AG10803 (cell line): ENCODE measurements at places on chromosomes 7 and 10.

DNA sequence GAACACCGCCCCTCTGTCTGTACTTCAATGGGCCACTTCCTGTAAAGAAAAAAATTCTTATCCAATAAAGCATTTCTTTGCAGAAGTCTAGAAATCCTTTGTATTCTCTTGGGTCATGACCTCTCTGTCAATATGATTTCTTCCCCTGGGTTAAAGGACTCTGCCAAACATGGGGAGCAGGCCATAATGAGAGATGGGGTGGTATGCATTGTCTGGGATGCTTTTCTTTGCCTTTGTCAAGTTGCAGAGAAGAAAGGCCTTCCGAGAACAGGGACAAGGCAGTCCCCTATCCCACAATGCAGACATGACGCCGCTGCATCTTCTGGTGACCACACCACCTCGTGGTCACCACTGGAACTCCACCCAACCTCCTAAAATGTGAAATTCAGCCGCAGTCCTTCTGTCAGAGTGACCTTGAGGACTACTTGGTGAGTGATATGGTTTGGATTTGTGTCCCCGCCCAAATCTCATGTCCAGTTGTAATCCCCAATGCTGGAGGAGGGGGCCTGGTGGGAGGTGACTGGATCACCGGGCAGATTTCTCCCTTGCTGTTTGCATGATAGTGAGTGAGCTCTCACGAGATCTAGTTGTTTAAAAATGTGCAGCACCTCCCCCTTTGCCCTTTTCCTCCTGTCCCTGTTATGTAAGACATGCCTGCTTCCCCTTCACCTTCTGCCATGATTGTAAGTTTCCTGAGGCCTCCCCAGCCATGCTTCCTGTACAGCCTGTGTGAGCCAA lies 15.2 kb upstream of the FRMPD2 start:
- DNase-seq = peak; percentile 39

DNA sequence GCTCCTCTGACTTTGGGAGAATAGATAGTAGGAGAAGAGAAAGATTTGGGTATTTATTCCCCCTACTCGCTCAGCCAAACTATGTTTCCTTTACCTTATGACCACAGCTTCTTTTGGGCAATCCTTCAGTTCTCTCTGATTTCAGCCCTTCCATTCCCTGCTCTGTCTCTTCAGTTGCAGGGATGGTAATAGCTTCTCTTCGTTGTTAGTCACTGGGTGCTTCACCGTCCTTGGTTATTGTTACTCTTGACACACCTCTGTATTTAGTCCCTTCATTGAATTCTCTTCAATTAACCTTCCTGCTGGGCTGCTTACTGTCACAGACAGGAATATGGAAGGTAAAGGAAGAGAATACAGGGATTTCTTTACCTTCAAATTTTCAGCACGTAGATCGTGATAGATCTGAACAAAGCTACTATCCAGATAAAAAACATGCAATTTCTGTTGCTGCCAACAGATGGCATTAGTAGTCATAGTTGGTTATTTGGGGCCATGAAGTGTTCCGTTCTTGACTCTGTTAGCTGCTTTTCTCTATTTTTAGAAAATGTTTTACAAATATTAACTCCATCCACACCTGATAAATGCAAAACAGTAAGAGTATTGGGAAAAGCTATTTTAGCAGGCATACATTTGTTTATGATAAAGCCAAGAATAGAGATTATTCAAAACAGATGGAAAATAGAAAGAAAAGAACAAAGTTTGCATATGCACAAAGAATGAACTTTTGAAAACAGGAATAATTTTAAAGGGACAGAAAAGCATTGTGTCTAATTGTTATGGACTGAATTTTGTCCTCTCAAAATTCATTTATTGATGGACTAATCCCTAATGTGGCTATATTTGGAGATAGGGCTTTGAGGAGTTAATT lies 14.0 kb upstream of the PTTG1IP2 start:
- peak; percentile 54 for DNase-seq

DNA sequence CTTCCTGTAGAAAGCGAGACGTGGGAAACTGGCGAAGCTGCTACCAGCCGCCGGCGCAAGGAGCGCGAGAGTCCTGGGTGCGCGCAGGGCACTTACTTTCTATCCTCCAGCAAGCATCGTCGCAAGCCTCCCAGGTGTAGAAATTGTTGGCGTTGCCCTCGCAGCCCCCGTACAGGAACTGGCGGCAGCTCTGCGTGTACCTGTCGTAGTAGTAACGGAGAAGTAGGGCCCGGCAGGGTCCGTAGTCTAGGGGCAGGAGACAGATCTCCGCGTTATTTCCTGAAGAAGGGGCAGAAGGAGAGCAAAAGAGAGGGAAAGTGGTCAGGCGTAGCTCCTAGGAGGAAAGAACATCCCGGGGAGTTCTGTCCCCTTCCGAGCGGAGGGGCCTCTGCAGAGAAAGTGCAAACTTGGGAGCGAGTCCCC lies 501 bp downstream of the TFPI2 start:
- DNase-seq = peak; percentile 55

DNA sequence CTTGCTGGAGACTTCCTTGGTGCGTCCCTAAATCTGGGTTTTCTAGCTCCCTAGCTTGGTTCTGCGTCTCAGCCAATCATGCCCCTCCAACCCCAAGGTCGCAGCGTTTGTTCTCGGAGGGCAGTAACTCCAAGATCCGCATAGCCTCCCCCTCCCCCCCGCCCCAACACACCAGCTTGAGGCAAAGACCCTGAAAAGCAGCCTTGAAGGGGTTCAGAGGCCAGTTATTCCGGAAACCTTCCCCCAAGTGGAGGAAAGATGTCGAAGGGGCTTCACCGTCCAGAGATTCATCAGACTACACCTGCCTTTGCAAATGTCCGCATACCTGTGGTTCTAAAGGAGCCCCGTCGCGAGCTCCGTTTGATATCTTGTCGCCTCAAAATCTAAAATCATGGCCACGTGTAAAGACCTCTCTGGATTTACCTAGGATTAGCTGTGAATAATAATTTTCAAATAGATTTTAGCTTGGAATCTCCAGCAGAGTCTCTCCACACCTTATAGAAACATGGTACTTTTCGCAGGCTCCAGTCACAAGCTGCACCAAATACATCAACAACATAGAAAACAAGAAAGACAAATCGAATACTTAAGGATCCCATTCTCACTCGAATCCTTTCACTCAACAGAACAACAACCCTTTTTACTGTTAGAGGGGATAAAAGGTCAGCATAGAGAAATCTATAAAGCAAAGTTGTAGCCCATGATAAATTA lies 7.9 kb downstream of the DLX6 start:
- no peak for DNase-seq

DNA sequence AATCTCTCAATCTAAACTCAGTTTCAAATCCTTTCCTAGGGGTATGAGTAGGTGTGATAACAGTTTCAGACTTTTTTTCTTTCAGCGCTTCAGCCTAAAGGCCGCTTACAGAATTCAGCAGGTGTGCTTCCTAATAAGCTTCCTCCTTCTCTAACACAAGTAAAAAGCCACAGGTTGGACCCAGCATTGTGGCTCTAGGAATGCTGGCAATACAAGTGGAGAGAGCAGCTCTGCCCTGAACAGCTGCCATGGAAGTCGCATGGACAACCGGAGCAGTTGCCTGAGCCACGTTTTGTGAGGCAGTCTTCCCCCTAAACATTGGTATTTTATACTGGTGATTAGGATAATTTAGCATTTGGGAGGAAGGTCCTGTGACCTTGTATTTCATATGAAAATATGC lies 83.5 kb downstream of the ST7 start:
- no peak for DNase-seq

DNA sequence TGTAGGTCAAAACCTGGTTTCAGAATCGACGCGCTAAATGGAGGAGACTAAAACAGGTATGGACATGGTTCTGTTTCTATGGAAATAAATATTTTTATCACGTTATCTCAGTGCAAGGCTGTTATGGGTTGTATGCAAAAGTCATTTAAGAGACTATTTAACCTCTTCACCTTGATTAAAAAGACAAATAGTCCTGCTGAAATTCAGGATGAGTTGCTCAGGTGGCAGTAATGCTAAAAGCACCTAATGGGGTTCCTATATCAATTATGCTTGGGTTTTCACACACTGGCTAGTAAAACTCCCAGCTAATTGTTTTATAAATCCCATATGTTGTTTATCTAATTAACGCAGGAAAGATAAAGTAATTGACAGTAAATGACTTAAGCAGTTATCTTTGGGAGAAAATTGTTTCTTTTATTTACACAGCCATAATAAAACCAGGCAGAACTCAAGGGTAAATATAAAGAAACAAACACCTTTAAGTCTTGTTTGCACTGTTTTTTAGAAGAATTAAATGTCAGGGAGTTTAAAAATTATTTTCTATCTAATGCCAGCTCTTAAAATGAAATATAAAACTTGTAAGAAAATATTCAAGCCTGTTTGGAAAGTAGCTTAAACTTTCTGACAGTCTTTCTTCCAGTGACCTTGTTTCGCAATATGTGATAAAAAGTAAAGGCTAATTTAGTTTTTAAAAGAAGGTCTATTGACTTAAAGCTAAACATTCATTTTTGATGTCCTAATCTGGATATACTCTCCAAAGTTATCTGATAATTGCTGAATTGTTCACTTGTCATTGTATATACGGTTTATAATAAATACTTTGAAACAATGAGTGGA lies 3.2 kb downstream of the HHEX start:
- no peak for DNase-seq

- DNase-seq = peak; percentile 24
Observed at GRCh38 chr7:28811701-28812430, 146.3 kb downstream of the TRIL start.

GRCh38 chr7:83394776-83395175 lies 232.1 kb upstream of the PCLO start:
- DNase-seq = no peak

GRCh38 chr10:70714951-70715350 lies 42.6 kb downstream of the ADAMTS14 start:
- DNase-seq = no peak

DNA sequence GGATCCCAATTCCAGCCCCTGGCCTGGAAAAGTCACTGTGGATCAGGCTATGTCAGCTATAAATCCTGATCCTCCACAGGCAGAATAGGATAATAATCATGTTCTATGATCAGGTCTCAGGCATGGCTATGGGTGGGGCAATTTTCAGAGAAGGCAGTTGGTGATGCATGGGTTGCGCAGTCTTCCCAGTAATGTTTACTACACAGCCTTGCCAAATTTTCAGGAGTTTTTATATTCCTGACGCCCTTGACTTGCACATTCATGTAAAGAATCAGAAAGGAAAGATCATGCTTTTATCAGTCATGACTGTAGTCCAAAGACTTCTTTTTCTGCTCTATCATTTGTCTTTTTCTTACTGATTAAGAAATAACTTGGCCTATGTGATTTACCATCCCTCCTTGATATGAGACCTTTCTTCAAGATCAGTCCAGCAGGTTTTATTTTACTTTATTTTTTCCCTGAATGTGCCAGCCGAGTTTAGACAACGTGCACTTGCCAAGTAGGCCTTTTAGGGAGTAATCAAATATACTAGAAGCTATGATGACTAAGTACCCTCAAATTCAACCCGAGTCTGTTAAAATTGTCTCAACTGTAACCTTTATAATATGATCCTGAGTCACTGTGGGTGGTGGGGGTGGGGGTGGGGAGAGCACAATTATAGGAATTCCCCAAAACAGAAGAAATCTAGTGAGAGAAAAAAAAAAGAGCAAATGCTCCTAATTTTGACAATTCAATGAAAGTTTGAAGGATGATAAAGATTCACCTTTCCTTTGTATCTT lies 31.9 kb downstream of the ARL4A start:
- peak; percentile 57 for DNase-seq

- DNase-seq = no peak
Observed at GRCh38 chr10:78640796-78641636, 427.8 kb upstream of the ZMIZ1 start.

DNA sequence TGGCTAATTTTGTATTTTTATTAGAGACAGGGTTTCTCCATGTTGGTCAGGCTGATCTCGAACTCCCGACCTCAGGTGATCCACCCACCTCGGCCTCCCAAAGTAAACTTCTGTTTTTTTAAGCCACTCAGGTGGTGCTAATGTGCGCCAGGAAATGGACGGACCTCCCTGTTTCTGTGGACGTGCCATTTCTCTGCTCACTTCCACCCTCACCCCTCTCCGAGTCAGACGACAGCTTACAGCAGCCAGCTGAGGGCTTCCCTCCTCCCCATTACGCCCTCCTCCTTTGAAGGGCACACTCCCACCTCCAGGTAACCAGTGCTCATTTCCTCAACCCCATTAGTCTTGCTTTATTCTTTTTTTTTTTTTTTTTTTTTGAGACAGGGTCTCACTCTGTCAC lies 41.7 kb upstream of the EZH2 start:
- DNase-seq = no peak

DNA sequence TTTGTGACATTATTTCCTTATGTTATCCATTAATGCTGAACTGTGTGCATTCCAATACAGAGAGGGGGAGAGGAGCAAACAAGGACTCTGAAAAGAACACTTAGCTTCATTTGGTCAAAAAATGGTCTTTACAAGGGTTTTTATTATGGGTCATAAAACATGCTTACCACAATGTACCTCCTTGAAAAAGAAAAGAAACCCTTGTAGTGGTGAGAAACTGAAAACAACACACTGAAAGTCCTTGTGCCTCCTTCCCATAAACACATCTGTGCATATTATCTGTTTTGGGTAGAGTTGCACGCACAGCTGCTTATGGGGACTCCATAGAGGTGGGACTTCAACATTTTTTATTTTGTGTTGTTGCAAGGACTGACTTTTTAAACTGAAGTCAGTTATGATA lies 98.7 kb downstream of the CDK6 start:
- peak; percentile 29 for DNase-seq

DNA sequence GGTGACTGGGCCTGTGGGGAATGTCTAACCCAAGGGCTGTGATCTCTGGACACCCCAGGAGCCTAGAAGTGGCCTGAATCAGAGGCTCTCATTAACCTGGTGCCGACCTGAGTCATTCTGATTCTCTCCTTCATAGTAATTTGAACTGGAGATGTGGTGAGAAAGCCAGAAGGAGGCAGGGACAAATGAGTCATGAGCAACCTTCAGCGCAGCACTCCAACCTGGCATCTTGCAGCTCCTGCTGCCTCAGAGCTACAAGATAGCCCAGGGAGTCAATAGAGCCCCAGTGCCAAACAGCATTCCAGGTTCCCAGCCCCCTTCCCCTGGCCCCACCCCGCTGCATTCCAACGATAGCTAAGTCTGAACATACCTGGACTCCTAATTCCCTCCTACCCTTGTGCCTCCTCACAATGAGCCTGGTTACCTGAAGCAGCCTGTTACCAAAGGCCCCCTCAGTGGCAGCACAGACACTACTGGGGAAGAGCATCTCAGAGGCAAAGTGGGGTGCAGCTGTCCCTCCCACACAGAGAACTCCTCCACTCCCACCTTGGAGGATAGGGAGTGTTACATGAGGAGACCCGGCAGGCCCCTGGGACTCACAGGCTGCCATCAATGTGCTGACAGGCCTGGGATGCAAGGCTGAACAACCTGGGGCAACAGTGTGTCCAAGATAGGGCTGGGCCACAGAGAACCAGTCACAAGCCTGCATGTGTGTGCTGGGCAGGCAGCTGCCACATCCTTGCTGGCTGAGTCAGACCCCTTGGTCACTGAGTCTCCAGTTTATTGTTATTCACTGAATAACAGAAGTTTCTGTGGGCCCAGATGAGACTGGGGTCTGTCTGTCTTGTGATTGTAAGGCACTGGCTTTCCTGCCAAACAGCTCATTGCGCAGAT lies 76.8 kb upstream of the LEP start:
- DNase-seq = peak; percentile 77

- peak; percentile 72 for DNase-seq
Observed at GRCh38 chr10:110498982-110499795, 1.5 kb downstream of the DUSP5 start.

GRCh38 chr10:63769367-63769766 lies 248.2 kb downstream of the REEP3 start:
- DNase-seq = no peak
